ENCODE measurements at places on chromosomes 2 and 18.

DNA sequence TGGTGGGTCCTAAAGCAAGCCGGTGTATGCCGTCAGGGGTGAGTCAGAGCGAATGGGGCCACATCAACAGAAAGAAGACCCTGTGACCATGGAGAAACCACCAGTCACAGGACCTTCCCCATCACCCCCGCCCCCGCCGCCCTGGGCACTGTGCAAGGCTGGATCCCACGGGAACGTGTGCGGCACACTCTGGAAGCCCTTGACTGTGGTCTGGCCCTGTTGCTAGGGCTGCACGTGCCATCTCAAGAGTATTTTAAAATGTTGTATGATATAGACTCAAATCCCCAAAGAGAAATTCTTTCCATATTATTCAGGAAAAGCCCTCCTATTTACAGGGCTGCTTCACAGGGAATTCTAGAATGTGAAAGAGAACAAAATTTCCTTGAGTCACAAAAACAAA is 174.8 kb downstream of the BCL2 start:
- no peak for DNase-seq

- no peak for DNase-seq
These were observed 1016.0 kb downstream of the SOCS6 start for GRCh38 chr18:71304856-71305255.

GRCh38 chr18:33444709-33445108 is 4.2 kb upstream of the CCDC178 start:
- DNase-seq, result no peak

DNA sequence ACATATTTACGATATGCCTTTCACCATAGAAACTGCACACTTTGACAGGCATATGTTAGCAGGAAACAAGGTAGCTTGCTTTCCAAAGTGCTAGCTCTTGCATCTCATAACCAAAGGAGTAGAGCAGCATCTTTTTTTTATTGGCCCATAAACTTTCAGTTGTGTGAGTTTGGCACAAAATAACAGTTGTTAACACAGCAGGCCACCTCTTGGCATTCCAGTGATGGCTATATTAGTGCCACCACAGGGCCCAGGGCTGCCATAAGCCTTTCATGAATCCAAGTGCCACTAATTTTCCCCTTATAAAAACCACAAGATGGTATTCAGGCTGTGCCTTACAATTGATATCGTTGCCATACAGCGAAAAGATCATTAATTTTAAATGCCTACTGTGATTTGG is 40.3 kb upstream of the KLF7 start:
- no peak for DNase-seq

- no peak for DNase-seq
These were observed 371.3 kb upstream of the TNP1 start for GRCh38 chr2:217231212-217231611.

DNA sequence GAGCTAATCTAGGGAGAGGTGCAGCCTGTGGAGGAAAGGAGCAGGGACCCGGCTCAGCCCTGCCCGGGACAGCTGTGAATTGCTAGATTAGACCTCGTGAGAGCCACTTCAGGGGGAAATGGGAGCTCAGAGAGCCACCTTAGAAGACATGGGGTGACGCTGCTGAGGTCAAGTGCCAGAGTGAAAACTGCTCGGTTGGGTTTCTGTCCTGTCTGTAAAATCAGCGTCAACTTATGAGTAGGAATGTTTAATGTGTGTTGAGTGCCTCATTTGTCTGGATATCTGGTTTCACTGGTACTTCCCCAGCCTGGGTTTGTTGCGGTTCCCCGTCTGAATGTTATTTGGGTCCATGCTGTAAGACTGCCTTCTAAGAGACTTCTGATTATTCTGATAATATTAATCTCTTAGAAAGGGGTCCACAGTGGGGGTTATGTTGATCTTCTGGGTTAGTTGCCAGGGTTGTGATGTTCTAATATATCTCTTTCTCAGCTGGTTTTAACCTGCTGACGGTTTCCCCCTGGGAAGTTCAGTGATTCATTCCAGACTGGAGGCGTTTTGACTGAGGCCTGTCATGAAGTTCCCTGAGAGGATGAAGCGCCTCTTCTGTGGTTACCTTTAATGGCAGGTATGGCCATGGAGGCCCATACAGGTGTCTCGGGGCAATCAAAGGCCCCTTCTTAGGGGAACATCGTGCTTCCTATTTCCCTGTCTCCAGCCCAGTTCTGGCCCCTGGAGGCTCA is 175.9 kb downstream of the SH3RF3 start:
- DNase-seq, result no peak

- DNase-seq, result no peak
These were observed 58.3 kb downstream of the KANSL1L start for GRCh38 chr2:210112871-210113270.

- DNase-seq, result no peak
These were observed 110.2 kb upstream of the LRP1B start for GRCh38 chr2:142241016-142241415.

GRCh38 chr2:186327251-186327868 is 158.7 kb upstream of the ZC3H15 start:
- DNase-seq, result no peak

DNA sequence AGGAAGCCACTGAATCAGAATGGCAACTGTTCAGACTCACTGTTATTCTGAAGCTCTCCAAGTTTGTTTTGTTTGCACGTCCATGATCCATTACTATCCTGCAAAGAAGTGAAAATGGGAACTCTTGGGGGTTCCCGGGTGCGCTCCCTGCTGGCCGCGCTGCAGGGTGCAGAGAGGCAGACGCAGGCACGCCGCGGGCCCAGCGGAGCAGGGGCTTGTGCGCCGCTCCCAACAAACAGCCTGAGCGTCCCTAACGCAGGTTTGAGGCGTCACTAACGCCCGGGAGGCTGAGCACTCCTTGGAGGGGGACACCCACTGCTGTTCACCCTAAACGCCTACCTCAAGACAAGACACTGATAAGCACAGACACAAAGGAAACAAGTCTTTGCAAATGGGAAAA is 14.3 kb upstream of the PIEZO2 start:
- no peak for DNase-seq

- DNase-seq, result no peak
These were observed 154.2 kb upstream of the CCDC195 start for GRCh38 chr2:224870341-224870740.

DNA sequence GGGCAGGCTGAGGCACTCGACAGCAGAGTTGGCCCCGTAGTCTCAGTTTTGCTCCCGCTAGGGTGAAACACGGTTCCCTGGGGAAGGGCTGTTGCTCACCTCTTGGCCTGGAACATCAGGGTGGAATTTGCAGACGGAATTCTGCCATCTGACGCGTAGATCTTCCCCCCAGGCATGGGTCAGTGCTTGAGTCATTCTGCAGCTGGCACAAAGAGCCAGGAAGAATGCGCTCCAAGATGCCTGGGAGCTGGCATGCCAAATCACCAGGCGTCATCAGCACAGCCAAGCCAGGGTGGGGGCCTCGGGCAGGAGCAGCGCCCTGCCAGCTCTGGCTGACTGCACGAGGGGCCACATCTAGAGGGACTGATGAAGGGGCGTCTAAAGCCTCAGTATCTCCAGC is 42.7 kb downstream of the ODC1 start:
- DNase-seq, result no peak

GRCh38 chr18:48667276-48668254 is 128.7 kb downstream of the CTIF start:
- DNase-seq, result no peak

GRCh38 chr2:223896833-223897311 is 48.3 kb downstream of the WDFY1 start:
- no peak for DNase-seq

DNA sequence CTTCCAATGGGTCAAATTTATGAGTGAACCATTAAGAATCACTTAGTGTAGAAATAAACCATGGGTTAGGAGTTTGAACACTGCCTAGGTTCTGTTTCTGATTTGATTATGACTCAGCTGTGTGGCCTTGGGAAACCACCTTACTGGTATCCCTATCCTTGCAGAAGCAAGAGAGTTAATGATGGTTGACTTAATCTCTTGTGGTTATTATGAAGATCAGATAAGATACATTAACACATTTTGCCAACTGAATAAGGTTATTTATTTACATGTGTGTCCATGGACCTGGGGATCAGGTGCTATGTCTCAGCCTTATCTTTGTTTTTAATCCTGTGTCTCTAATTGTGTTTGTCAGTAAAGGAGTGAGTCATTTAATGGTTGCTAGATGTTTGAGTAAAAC is 5.4 kb upstream of the KCNJ13 start:
- no peak for DNase-seq

DNA sequence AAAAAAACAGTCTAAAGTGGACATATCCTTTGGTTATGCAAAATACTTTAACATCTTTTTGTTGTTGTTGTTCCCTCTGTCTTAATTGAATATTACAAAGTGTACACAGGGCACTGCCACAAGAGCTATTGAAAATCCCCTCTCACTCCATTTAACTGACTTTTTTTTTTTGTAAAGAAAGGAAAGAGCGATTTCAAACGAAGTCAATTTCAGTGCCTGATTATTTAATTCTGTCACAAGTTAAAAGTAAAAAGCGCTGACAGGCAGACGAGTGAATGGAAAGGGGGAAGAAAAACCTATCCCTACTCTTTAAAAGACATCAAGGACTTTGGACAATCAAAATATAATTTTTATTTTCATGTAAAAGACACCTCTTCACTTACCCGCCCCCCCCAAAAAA is 1.9 kb downstream of the FIGN start:
- no peak for DNase-seq

GRCh38 chr18:23494992-23495391 is 8.3 kb upstream of the RMC1 start:
- DNase-seq, result no peak

DNA sequence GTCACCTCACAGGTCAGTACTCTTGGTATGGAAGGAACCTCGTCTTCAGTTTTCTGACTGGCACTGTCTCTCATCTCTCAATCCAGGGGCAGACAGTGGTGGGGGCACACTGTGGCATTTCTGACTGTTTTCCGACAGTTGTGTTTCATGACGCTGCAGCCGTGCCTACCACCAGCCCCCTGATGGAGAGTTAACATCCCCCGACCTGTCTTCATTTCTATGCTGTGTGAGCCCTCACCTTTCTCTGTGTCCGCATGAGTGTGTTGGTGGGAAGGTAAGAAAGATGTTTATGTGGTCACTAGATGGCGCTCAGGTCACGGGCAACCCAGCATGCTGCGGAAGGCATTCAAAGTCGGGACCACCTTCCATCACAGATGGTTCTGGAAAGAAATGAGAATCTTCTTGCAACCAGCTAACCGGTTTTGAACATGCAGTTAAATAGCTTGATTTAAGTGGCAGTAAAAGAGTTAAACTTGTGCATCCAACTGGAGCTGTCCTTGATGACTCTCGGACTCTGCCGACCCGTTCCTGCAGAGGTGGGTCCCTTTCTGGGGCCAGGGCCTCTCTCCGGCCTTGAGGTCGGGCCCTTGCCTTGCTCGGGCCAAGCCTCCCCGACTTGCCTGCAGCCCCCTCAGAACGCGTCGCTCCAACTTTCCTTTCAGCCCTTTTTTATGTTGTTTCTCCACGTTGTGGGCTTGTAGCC is 92.4 kb downstream of the DYSF start:
- DNase-seq, result no peak

- no peak for DNase-seq
These were observed 239.1 kb downstream of the MTX2 start for GRCh38 chr2:176508374-176508773.

- peak; percentile 46 for DNase-seq
These were observed 16.3 kb downstream of the FOSL2 start for GRCh38 chr2:28408764-28409599.

GRCh38 chr2:217842017-217842416 is 160.8 kb downstream of the TNS1 start:
- DNase-seq, result no peak

DNA sequence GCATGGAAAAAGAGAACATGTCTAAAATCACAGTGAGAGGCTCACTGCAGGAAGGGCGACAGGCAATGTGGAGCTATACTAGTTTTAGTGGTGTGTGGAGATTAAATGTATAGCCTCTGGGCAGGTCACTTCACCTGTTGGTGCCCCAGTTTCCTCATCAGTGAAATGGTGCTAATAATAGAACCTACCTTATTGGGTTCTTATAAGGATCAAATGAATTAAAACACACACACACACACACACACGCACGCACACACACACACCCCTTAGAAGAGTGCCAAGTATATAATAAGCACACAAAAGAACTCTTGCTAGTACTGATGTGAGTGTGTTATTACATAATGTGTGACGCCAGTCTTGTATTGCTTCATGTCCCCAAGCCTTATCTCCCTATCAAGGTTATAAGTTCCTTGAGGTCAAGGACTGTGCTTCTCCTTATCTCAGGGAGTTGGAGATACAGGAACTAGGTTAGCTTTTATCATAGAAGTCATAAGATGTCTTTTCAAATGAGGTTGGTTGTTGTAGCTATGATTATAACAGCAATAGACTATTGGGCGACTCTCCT is 98.0 kb upstream of the CXCR4 start:
- DNase-seq, result no peak

All from activated CD4-positive, CD25-positive, alpha-beta regulatory T cell (primary cell).